ENCODE measurements at places on chromosomes 13 and 19.

DNA sequence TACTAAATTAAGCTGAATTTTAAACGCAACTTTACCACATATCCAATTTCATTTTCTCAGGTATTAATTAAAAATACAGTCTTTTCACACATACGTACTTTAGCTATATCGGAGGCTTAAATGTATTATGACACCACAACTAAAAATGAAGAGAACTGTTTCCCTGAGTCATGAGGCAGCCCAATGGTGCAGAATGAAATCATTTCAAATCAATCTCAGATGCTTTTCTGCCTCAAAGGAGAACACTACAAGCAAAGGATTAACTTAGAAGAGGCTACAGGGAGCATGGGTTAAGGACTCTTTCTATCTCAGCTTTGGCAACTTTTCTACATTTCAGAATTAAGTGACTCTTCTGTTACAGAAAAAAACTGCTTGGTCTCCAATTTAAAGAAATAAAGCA lies 516.3 kb upstream of the HTR2A start:
- DNase-seq = no peak

- no peak for DNase-seq
These were observed 8.5 kb downstream of the SIGLEC11 start for GRCh38 chr19:49952479-49952836.

DNA sequence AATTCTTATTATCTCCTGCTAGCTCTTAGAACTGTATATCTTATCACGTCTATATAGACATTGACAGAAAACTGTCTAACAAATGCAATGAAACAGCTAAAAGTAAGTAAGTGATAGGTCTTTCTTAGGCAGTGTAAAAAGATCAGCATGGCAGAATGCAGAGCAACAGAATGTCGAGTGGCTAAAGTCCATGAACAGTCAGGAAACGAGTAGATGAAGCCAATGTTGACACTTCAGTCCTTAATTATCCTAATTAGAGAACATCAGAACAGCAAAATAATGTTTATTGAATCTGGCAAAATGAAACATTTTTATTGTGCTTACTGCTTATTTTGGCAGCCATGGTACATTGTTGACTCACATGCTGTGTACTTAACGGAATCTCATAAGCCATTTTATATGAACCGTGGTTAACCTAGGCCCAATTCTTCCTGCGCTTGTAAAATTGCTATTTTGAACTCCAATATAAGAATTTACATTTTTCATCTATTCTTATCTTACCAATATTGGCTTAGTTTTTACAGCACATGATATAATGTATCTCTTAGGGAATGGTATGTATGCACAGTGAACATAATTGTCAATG lies 748.1 kb downstream of the DACH1 start:
- no peak for DNase-seq

DNA sequence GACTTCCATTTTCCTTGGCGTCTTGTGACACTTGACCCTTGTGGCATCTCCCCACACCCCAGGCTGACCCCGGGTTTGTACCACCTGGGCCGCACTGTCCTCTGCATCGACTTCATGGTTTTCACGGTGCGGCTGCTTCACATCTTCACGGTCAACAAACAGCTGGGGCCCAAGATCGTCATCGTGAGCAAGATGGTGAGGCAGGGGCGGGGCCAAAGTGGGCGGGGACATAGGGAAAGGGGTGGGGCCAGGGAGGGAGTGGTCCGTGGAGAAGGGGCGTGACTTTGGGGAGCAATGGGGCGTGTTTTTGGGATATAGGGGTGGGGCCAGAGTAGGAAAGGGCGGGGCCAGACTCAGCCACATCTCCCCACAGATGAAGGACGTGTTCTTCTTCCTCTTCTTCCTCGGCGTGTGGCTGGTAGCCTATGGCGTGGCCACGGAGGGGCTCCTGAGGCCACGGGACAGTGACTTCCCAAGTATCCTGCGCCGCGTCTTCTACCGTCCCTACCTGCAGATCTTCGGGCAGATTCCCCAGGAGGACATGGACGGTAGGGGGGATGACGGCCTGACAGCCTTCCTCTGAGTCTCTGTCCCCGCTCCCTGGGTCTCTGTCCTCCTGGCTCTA lies 42.8 kb downstream of the TRPM4 start:
- no peak for DNase-seq

- no peak for DNase-seq
These were observed 123.0 kb downstream of the KDM4B start for GRCh38 chr19:5091684-5092480.

DNA sequence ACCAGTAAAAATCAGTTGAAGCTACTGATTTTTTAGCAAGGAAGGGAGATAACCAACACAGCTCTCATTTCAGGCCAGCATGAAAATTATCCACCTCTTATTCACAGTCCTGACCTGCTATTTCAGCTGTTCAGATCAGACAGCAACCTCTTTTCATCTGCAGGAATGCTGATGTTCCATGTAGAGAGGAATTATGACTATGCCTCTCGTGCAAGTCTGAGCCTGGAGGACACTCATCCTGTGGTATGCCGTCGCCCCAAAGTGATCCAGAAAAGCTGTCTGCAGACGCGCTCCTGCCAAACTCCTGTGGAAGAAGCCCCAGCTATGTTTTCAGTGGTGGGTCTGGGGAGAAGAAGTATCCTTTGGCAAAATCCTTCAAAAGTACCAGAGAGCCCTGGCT lies 563.5 kb upstream of the SLITRK1 start:
- DNase-seq = no peak

DNA sequence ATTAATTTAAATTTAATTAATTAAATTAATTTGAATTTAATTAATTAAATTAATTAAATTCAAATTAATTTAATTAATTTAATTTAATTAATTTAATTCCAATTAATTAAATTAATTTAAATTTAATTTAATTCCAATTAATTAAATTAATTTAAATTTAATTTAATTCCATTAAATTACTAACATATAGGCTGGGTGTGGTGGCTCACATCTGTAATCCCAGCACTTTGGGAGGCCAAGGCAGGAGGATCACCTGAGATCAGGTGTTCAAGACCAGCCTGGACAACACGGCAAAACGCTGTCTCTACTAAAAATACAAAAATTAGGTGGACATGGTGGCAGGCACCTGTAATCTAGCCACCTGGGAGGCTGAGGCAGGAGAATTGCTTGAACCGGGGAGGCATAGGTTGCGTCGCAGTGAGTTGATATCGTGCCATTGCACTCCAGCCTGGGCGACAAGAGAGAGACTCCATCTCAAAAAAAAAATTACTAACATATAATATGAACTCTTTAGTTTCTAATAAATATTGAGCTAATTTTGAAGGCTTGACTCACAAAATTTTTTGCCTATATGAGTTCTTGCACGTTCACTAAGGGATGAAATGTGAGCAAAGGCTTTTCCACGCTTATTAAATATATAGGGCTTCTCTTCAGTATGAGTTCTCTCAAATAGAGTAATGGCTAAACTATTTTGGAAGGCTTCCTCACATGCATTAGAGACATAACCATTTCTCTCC lies 9.0 kb upstream of the USP29 start:
- no peak for DNase-seq

DNA sequence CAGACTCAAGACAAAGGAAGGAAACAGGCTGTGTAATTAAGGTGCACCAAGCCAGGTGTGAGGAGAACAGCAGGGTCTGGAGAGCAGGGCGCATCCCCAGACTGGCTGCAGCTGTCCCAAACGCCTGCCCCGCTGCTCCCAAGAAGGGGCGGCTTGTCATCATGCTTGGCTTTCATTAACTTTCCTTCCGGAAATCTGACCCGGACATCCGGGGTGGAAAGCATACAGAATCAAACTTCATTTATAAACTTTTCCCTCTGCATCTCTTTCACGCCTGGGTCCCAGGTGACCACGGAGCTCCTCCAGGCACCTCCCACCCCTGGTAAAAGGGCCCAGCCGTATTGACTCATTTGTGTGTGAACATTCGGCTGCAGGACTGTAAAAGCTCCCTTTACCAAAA lies 31.7 kb downstream of the TSHZ3 start:
- no peak for DNase-seq

GRCh38 chr13:32589471-32589870 lies 3.2 kb downstream of the PDS5B start:
- no peak for DNase-seq

- DNase-seq = no peak
These were observed 79.3 kb upstream of the TM9SF2 start for GRCh38 chr13:99421758-99422585.

GRCh38 chr19:16078759-16079707 lies 2.7 kb downstream of the TPM4 start:
- DNase-seq = no peak

GRCh38 chr13:114071991-114072390 lies 60.4 kb downstream of the RASA3 start:
- DNase-seq = no peak

GRCh38 chr19:47813304-47813994 lies 8.3 kb upstream of the CRX start:
- DNase-seq = peak; percentile 45

DNA sequence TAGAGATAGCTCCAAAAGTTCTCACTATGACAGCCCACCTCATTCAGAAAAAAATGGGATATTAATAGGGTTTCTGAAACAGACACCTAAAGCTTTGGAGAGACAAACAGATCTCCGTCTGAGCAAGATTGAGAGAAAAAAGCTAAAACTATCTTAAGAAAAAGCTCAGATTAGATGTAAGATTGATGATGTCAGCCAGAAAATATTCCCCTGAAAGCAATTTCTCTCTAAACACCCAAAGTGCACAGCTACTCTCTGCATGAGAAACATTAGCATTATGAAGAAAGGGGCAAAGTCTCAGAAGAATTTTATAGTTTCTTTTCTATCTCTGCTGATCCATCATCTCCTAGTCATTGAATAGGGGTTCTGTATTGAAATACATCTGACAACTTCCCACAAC lies 148.9 kb downstream of the ZNF737 start:
- DNase-seq = no peak

DNA sequence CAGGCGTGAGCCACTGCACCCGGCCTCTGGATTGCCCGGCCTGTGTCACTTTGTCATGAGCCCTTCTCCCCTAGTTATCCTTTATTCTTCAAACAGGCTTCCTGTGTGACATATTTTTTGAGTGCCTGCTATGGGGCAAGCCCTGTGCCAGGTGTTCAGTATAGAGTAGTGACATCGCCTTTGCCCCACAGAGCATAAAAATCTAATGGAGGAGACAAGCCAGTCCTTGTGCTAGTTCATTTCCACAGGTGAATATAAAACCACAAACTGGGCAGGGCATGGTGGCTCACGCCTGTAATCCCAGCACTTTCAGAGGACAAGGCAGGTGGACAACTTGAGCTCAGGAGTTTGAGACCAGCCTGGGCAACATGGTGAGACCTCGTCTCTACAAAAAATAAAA lies 43.2 kb downstream of the BBC3 start:
- DNase-seq = no peak

GRCh38 chr13:49932066-49932465 lies 4.1 kb downstream of the SPRYD7 start:
- DNase-seq = no peak

DNA sequence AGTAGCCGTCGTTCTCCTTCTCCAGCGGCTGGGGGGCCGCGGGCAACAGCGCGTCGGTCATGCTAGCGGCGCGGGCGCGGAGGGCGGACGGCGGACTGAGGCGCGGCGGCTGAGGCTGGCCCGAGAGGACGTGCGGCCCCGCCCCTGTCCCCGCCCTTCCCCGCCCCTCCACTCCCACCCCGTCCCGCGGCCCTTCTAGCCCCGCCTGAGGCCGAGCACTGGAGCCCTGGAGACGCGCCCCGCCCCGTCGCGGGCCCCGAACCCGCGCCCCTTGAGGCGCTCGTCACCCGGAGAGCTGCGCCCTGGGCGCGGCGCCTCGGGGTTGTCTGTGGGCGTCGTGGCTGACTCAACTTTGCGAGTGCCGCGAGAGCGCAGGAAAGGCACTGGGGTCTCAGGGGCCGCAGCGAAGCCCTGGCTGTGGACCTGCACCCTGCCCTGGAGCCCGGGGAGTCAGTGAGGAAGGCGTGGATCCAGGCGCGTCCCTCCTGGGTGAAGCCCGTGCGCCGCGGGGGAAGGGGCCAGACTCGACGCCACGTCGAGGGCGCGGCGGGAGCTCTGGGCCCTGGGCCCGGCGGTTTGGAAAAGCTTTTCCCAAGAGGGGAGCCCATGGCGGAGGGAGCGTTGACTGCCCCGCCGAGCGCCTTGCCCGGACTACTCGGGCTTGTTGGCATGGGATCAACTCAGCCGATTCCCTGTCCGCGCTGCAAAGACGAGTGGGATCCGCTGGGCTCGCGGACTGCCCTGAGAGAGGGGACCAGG lies at the start of gene RHPN2:
TSS of gene RHPN2 (minus strand) at position 97 of the 759 bp plus-strand sequence. CDS start at position 61, 36 bp downstream.
- peak; percentile 20 for DNase-seq

DNA sequence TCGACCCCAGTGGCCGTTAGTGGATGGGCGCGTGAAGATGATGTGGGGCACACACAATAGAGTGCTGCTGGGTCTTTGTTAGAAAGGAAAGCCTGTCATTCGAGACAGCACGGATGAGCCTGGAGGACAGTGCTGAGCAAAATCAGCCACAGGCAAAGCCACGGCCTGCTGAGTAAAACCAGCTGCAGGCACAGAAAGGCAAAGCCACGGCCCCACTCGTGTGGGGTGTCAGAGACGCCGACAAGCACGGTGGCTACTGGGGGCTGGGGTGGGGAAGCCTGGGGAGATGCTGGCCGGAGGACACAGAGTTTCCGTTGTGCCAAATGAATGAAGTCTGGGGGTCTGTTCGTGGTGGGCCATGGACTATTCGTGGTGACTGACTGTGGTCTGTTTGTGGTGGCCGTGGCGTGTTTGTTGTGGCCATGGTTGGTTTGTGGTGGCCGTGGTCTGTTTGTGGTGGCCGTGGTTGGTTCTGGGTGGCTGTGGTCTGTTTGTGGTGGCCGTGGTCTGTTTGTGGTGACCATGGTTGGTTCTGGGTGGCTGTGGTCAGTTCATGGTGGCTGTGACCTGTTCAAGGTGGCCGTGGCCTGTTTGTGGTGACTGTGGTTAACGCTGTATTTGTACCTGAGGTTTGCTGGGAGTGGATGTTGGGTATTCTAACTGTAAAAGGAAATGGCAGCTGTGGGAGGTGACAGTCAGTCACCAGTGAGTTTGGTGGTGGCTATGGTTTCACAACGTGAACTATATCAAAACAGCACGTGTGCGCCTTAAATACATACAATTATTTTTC lies 36.3 kb downstream of the MCF2L start:
- no peak for DNase-seq

- no peak for DNase-seq
These were observed 628 bp downstream of the MRPL34 start for GRCh38 chr19:17306285-17306714.

- no peak for DNase-seq
These were observed 14.4 kb upstream of the DPP9 start for GRCh38 chr19:4737955-4738600.

GRCh38 chr19:6613711-6614110 lies 22.8 kb upstream of the CD70 start:
- no peak for DNase-seq

DNA sequence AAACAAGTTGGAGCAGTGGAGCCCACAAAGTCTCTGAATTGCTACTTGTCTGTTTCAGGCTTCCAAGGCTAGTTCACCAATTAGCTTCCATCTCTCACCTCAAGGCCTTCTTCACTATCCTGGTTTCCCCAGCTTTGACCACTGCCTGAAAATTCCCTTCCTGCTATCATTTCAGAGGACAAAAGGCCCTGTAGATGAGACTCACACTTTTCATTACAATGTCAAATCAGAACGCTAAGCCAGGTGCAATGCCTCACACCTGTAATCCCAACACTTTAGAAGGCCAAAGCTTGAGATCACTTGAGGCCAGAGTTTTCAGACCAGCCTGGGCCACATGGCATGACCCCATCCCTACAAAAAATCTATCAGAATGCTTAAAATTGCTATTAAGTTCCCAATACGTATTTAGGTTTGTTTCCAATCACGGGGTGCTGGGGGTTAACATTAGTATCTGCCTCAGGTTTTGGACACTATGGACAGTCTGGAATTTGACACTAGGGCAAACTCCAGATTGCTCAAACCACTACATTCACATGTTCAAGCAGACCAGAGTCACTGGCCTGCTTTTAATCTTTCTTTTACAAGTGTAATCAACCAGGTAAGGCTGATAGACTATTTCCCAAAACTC lies 5.5 kb downstream of the TPT1 start:
- no peak for DNase-seq

Measured in stimulated activated CD8-positive, alpha-beta memory T cell treated with anti-CD3 and anti-CD28 coated beads, Interleukin-2, amount 100 ng/mL, for 1 hour (primary cell).